ENCODE measurements at places on chromosomes 11 and 22. TPM values are rescaled to one million over a fixed set of nuclear protein-coding genes. Genes with fewer than 3 reads are reported as not detected.

The HEPN1 gene
- 0.09 TPM for total RNA-seq

The KBTBD3 gene
- total RNA-seq: 1.3 TPM

The CATSPERZ gene
- not detected for total RNA-seq

The C1QTNF4 gene
- total RNA-seq: 0.05 TPM

The GPHA2 gene
- not detected for total RNA-seq

The TCF20 gene
- total RNA-seq: 16.6 TPM

The SLC22A12 gene
- not detected for total RNA-seq

The CRYBB2 gene
- total RNA-seq: not detected

The CADM1 gene
- 8.4 TPM for total RNA-seq

The OR5P2 gene
- total RNA-seq: not detected

The CRYBA4 gene
- not detected for total RNA-seq

The PICK1 gene
- total RNA-seq: 9.8 TPM

The DLG2 gene
- 2.1 TPM for total RNA-seq

The NRGN gene
- 0.28 TPM for total RNA-seq

The CNTF gene
- total RNA-seq: 3.1 TPM

The PRR5 gene
- total RNA-seq: 16.3 TPM

The TM7SF2 gene
- total RNA-seq: 17.0 TPM

The PRDM11 gene
- total RNA-seq: 7.9 TPM

The CRY2 gene
- total RNA-seq: 15.6 TPM

The POU2AF2 gene
- not detected for total RNA-seq

The CRYAB gene
- total RNA-seq: 3.0 TPM

The OR8G5 gene
- total RNA-seq: not detected

The PEX16 gene
- 17.9 TPM for total RNA-seq
